ENCODE measurements at places on chromosomes 16 and 17. TPM values are rescaled to one million over a fixed set of nuclear protein-coding genes. Genes with fewer than 3 reads are reported as not detected.

GRCh38 chr17:35235917-35236316 lies 7.0 kb upstream of the SLFN5 start:
- H3K36me3 ChIP-seq: no peaks in the 10 kb centered on the region
- no peak for DNase-seq
- H3K4me1 ChIP-seq: no peaks in the 10 kb centered on the region
- H3K4me3 ChIP-seq: no peak overlapping the region
- H3K27me3 ChIP-seq: peaks cover 32% of the 10 kb centered on the region

DNA sequence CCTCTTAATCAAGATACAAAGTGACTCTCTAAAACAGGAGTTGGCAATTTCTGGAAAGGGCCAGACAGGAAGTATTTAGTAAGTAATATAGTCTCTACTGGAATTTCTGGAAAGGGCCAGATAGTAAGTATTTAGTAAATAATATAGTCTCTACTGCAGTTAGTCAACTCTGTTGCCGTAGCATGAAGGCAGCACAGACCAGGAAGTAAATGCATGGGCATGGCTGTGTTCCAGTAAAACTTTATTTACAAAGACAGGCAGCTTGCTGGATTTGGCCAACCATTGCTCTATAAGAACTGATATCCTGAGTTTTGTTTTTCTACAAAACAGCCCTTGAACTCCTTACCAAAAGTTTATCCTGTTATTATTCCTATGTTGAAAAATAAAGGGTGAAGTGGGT lies 16.9 kb downstream of the LDAF1 start:
- no peak for DNase-seq
- no peaks in the 10 kb centered on the region for H3K27me3 ChIP-seq
- no peaks in the 10 kb centered on the region for H3K4me1 ChIP-seq
- no peak overlapping the region for H3K4me3 ChIP-seq

The AGRP gene
- not detected for total RNA-seq

GRCh38 chr17:39416141-39416540 lies 14.7 kb upstream of the FBXL20 start:
- no peak overlapping the region for H3K4me3 ChIP-seq
- DNase-seq: no peak
- H3K27ac ChIP-seq: no peak overlapping the region
- H3K4me1 ChIP-seq: no peaks in the 10 kb centered on the region
- H3K36me3 ChIP-seq: peaks cover 12% of the 10 kb centered on the region

The ATMIN gene
- total RNA-seq: 51.4 TPM

GRCh38 chr16:72875291-72876031 lies 172.5 kb downstream of the ZFHX3 start:
- H3K36me3 ChIP-seq: peaks cover 5% of the 10 kb centered on the region
- no peaks in the 10 kb centered on the region for H3K27me3 ChIP-seq
- peaks cover 48% of the 10 kb centered on the region for H3K4me1 ChIP-seq
- no peak overlapping the region for H3K27ac ChIP-seq

GRCh38 chr16:60608971-60609370 lies 1427.3 kb downstream of the CDH8 start:
- H3K4me1 ChIP-seq: no peaks in the 10 kb centered on the region
- no peaks in the 10 kb centered on the region for H3K27me3 ChIP-seq
- H3K36me3 ChIP-seq: no peaks in the 10 kb centered on the region
- H3K4me3 ChIP-seq: no peak overlapping the region

DNA sequence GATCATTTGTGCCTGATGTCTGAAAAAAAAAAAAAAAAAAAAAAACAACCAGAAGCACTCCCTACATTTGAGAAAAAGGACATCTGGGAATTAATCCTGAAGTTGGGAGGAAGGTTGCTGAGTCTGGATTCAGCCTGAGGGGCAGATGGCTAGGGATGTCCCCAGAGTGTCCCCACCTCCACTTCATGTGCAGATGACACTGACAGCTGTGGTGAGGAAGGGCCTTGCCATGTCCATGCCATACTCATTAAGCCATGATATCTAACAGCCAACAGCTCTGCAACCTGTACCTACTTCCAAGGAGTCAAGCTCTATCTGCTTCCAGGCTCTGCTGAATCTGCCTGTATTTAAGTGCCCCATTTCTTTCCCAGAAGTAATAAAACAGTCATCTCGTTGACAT lies 356.0 kb downstream of the CA10 start:
- no peak for DNase-seq
- H3K4me1 ChIP-seq: no peaks in the 10 kb centered on the region
- H3K4me3 ChIP-seq: no peak overlapping the region
- H3K27ac ChIP-seq: no peak overlapping the region

DNA sequence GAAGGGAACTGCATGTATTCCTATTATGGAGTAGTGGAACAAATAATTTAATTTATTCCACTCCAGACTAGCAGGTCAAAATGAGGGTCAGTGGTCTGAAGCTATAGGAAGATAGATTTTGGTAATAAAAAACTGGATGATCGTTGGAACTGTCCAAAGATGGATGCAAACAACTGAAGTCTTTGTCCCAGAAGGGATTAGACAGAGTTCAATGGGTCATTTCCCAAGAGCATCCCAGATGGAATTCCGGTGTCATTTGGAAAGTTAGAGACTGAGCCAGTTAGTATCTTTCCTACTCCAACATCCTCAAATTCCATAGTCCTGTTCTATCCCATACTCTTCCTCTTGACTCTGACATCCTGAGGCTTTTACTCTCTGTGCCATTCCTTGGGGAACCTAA lies 22.8 kb upstream of the TOX3 start:
- H3K36me3 ChIP-seq: no peaks in the 10 kb centered on the region
- no peaks in the 10 kb centered on the region for H3K27me3 ChIP-seq
- H3K4me1 ChIP-seq: no peaks in the 10 kb centered on the region
- DNase-seq: no peak

The CHRNE gene
- total RNA-seq: 0.21 TPM

DNA sequence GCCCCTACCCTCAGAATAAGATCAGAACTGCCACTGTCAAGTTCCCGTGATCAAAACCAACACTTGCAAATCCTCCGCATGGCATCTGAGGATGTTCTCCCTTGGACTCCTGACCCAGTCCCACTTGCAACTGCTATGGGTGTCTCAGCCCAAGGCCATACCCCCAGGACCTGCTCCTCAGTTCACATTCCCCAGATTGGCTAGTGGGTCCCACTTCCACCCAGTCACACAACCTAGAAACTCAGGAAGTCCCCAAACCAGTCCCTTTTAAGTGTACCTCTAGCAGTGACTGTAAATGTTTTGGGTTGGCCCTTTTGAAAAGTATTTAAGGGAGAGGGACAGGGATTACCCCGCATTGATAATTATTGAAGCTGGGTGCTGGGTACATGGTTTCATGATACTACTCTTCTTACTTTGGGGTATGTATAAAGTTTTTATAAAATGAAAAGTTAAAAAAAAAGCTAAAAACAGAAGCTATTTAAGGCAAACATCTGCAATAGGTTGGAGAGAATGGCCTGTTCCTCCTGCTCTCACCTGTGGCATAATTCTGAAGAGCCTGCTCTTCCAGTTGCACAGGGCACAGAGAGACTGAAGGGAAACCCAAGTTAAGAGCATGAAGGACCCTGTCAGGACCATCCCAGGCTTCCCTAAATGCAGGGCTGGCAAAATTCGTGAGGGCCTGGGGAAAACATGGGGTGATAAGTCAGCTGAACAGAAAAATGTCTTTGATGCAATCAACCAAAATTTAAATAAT lies 42.5 kb downstream of the ERN1 start:
- H3K4me3 ChIP-seq: no peak overlapping the region
- H3K27ac ChIP-seq: no peak overlapping the region
- DNase-seq: no peak
- H3K36me3 ChIP-seq: no peaks in the 10 kb centered on the region

The C1QTNF1 gene
- total RNA-seq: 1.0 TPM

DNA sequence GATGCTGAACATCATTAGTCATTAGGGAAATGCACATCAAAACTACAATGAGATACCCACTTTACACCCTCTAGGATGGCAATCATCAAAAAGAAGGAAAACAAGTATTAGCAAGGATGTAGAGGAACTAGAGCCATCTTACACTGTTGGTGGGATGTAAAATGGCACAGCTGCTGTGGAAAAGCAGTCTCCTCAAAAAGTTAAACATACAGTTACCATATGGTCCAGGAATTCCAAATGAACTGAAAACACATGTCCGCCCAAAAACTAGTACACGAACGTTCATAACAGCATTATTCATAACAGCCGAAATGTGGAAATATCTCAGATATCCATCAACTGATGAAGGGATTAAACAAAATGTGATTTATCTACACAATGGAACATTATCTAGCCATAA lies 7.0 kb downstream of the FBF1 start:
- no peaks in the 10 kb centered on the region for H3K4me1 ChIP-seq
- H3K36me3 ChIP-seq: peaks cover 3% of the 10 kb centered on the region
- no peak for DNase-seq
- H3K4me3 ChIP-seq: no peak overlapping the region

The PMP22 gene
- total RNA-seq: 15.6 TPM

GRCh38 chr17:72684405-72685020 lies 408.0 kb downstream of the SLC39A11 start:
- no peaks in the 10 kb centered on the region for H3K27me3 ChIP-seq
- H3K27ac ChIP-seq: no peak overlapping the region
- no peaks in the 10 kb centered on the region for H3K36me3 ChIP-seq
- no peak overlapping the region for H3K4me3 ChIP-seq

The TBX4 gene
- total RNA-seq: not detected

- H3K4me3 ChIP-seq: no peak overlapping the region
- peaks cover 51% of the 10 kb centered on the region for H3K27me3 ChIP-seq
- H3K4me1 ChIP-seq: no peaks in the 10 kb centered on the region
- H3K27ac ChIP-seq: no peak overlapping the region
Measured at GRCh38 chr17:28416703-28417311, 10.8 kb upstream of the SLC46A1 start.

- H3K27me3 ChIP-seq: peaks cover 83% of the 10 kb centered on the region
- no peak for DNase-seq
- H3K36me3 ChIP-seq: no peaks in the 10 kb centered on the region
- peak overlapping the region; percentile 86 for H3K4me3 ChIP-seq
Measured at GRCh38 chr17:45893725-45894021, 681 bp upstream of the MAPT start.

The CD7 gene
- not detected for total RNA-seq

The TAOK1 gene
- 81.9 TPM for total RNA-seq

The LRRC46 gene
- 1.4 TPM for total RNA-seq

The PRCD gene
- total RNA-seq: 0.75 TPM

DNA sequence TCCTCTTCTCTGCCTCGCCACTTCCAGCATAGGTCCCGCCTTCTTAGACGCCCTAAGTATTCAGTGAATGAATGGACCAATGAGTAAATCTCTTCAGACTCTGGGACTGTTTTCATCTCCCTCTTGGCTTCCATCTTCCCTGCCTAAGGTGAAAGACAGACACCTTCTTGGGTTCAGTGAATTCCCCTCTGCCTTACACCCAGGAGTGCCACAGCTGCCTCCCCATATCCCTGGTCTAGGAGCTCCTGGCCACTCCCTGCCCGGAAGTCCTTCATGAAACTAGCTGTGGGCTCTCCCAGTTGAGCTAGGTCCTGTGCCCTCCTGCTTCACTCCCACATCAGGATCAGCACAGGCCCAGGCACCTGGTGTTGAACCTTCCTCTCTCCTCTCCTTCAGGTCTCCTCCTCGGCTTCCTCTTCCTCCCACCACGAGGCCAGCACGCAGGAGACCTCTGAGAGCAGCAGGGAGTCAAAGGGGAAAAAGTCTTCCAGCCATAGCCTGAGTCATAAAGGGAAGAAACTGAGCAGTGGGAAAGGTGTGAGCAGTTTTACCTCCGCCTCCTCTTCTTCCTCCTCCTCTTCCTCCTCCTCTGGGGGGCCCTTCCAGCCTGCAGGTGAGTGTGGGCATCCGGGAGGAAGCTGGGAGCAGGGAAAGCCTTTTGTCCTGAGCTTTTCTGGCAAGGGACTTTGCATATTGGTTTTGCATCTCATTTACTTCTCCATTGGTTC lies 10.3 kb downstream of the MLLT6 start:
- peaks cover 10% of the 10 kb centered on the region for H3K27me3 ChIP-seq
- DNase-seq: no peak
- H3K4me1 ChIP-seq: peaks cover 12% of the 10 kb centered on the region
- H3K27ac ChIP-seq: peak overlapping the region; percentile 57
- H3K36me3 ChIP-seq: peaks cover 7% of the 10 kb centered on the region
- no peak overlapping the region for H3K4me3 ChIP-seq
